ENCODE measurements at places on chromosomes 7 and 10.

- DNase-seq: no peak
Measured at GRCh38 chr10:124321433-124322089, 97.2 kb downstream of the OAT start.

GRCh38 chr7:75953431-75953830, 38.5 kb downstream of the POR start:
- DNase-seq: no peak

DNA sequence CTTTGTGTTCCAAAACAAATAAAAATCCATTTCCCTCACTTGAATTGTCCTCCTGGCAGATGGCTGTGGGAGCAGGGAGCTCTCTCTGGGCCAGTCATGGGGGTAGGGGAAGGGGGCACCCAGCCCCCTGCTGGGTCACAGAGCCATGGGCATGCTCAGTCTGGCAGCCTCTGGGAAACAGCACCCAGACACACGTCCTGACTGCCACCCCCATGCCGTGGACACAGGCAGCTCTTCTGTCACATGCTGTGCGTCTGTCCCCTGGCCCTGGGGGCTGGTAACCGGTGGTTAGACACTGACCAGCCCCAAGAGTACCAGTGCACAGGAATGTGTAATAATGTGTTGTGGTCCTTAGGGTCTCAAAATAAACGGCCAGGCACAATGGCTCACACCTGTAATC, 47.0 kb downstream of the RASGEF1A start:
- no peak for DNase-seq

DNA sequence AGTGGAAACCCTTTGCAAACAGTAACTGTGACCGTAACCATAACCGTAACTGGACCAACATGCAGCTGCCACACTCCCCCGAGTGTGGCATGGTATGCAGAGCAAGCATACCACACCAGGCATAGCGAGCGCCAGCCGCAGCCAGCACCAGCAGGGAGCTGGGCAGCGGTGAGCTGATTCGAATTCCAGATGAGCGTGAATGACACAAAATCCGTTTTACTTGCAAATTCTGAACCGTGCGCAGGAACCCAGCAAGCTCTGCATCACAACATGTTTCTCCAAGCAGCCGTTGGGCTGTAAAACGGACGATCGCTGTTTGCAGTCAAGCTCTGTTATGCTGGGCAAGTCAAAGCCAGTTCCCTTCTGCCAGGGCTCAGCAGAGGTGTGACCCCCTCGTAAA, 111.1 kb downstream of the OAT start:
- DNase-seq: no peak

DNA sequence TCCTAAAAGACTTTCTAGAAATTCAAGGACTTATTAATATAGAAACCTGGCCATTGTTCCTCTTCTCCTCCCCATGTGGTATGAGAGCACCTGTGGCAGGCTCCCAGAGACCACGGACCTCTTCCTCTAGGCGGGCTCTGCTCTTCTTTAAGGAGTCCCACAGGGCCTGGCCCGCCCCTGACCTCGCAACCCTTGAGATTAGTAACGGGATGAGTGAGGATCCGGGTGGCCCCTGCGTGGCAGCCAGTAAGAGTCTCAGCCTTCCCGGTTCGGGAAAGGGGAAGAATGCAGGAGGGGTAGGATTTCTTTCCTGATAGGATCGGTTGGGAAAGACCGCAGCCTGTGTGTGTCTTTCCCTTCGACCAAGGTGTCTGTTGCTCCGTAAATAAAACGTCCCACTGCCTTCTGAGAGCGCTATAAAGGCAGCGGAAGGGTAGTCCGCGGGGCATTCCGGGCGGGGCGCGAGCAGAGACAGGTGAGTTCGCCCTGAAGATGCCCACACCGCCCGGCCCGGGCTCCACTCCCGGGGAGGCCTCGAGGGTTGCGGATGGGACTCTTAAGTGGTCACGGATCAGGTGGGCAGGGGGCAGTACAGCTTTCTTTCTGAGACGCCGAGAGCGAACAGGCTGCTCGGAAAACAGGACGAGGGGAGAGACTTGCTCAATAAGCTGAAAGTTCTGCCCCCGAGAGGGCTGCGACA, at the start of gene SLC26A4:
Gene SLC26A4, plus strand, starts transcription at position 448 of the 700 bp plus-strand sequence. CDS start 814 bp downstream, outside the sequence.
- peak; percentile 50 for DNase-seq
